ENCODE measurements at places on chromosomes 2 and 18.
A peak's percentile ranks its signal among the peaks of the same experiment; 100 is the strongest.

DNA sequence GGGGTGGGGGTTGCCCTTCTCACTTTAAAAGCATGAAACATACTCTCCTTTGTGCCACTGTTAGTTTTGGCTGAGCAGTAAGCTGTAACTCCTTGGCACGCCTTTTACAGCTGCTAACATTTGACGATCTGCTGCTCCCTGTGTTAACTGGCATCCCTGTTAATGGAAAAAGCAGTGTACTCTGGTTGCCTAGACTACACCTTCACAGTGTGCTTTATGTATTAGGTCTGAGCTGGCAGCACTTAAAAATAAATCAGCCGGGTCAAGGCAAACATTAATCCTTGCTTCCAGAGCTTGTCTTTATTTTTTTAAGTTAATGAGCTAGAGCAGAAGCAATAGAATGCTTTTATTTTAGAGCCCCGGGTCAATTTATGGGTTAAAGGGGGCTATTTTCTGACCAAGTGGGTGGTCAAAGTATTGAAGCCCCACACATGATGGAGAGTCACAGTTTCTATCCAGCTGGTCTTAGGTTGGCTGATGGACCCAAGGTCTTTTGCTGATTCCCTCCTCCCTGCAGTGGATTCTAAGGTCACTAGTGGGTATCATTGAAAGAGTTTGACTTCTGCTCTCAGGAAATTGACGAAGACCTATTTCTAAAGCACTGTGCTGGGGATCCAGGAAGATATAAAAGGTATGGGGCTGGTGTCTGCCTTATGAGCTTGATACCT lies 54.5 kb downstream of the CFAP221 start:
- DNase-seq, result no peak

- no peak for DNase-seq
Observed at GRCh38 chr2:30206461-30207430, 24.6 kb upstream of the LBH start.

DNA sequence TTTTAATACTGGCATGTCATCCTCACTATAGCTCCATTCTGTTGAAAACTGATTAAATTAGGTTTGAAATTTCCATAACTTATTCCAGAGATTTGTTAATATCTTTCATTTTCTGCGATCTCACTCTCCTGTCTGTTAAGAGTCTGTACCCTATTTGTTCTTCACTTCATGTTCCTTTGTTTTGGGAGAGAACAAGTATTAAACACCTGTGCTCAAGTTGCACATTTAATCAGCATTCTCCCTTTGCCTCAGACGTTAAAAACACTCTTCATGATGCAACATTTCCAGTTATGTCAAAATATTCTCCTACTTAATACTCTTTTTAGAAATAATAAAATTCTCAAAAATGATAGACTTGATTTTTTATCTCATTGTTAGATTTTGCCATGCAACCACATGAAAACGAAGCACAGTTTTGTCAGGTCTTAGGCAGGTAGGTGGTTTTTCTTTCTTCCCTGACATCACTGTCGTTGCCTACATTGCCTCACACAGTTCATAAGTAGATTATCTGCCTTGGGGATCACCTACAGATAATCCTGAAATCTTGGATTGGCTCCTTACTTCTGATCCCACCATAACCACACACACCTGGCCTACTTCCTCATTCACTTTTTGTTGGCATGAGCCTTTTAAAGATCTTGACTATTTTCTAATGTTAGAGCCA lies 109.9 kb downstream of the GAREM1 start:
- DNase-seq, result no peak

DNA sequence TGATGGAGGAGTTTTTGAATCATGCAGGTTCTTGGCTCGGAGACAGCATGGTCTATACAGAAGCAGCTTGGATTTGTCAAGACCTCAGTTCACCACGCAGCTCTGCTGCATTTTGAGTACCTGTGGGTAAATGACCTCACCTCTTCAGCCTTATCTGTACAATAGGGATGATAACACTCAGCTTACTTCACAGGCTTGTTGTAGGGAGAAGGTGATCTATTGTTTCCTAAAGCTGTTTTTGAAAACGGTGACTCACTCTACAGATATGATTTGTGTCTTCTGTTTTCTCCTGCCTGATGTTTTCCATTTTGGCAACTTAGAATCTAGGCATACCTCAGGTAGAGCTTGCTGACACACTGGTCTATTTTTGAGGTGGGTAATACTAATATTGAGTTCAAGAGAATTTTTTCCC lies 80.3 kb downstream of the FMNL2 start:
- DNase-seq, result peak; percentile 42

GRCh38 chr18:58831606-58832005 lies 33.1 kb upstream of the ZNF532 start:
- DNase-seq, result no peak

GRCh38 chr18:2641638-2642037 lies 13.9 kb upstream of the SMCHD1 start:
- DNase-seq, result no peak

DNA sequence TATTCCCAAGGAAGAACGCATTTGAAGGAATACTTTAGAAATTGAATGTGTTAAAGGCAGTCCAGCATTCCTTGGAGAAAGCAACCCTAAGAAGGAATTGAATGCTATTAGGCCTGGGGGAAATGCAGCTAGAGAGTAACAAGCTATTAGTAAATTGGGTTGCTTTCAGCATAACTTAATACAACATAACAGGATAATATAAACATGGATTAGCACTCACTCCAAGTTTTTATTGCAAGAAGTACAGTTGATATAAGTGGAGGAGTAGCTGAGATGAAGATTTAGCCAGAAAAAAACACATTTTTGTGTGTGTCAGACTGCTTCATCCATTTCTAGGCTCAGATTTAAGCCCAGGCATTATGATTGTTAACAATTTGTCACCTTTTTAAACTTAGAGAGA lies 314.6 kb downstream of the MEIS1 start:
- no peak for DNase-seq

GRCh38 chr2:210792000-210792399 lies 235.6 kb downstream of the CPS1 start:
- DNase-seq, result no peak

GRCh38 chr2:211159972-211160371 lies 603.6 kb downstream of the CPS1 start:
- no peak for DNase-seq

- no peak for DNase-seq
Observed at GRCh38 chr18:52844323-52844722, 504.3 kb downstream of the DCC start.

- DNase-seq, result no peak
Observed at GRCh38 chr2:42307180-42307579, 53.8 kb downstream of the COX7A2L start.

- DNase-seq, result no peak
Observed at GRCh38 chr2:198312596-198313483, 508.4 kb downstream of the PLCL1 start.

DNA sequence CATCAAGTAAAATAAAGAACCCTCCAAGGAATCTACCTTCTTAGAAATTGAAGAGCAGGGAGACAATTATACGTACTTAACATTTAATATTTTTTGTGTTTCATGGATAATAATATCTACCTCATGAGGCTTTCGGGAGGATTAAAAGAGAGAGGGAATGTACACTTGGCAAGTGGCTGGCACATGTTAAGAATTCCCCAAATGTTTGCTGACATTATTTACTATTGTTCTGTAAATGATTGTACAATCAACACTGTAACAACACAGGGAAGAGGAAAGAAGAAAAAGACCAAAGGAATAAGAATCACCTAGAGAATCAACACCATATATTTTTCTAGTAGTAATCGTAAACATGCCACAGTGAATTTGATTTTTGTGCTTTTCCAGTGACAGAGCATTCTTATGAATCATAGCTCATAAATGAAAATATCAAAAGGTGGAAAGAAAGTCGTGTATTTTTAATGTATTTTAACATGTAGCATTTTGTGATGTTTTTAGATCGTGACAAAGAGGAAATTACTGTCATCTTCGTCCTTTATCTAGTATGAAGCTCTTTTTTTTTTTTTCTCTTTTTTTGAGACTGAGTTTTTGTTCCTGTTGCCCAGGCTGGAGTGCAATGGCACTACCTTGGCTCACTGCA lies 67.3 kb downstream of the B3GNT2 start:
- DNase-seq, result no peak

- no peak for DNase-seq
Observed at GRCh38 chr18:55419132-55419946, 168.7 kb downstream of the TCF4 start.
